ENCODE measurements at places on chromosomes 6 and 20. TPM values are rescaled to one million over a fixed set of nuclear protein-coding genes. Genes with fewer than 3 reads are reported as not detected.

Gene DNMT3B
- 1.1 TPM for total RNA-seq

Gene GRM1
- total RNA-seq = under 0.01 TPM

Gene NHSL1
- 17.8 TPM for total RNA-seq

Gene CLDN20
- not detected for total RNA-seq

Gene TMEM170B
- total RNA-seq = 1.4 TPM

Gene XRN2
- total RNA-seq = 97.1 TPM

Gene RIPOR2
- 1.4 TPM for total RNA-seq

Gene SESN1
- total RNA-seq = 22.7 TPM

Gene OXT
- not detected for total RNA-seq

Gene SPATS1
- not detected for total RNA-seq

Gene STMND1
- not detected for total RNA-seq

Gene GLP1R
- not detected for total RNA-seq

Gene PACSIN1
- total RNA-seq = not detected

Measured in fibroblast of the aortic adventitia (primary cell).